ENCODE measurements at places on chromosomes 2 and 18. TPM values are rescaled to one million over a fixed set of nuclear protein-coding genes. Genes with fewer than 3 reads are reported as not detected.

Gene CXCR1
- total RNA-seq: not detected

Gene CLEC4F
- total RNA-seq: not detected

Gene KIF1A
- 30.1 TPM for total RNA-seq

Gene DSG1
- not detected for total RNA-seq

Gene ASXL3
- total RNA-seq: not detected

Gene NT5C1B
- not detected for total RNA-seq

- no peak for DNase-seq
Measured at GRCh38 chr2:25829828-25830227, 48.5 kb downstream of the ASXL2 start.

- no peak for DNase-seq
Measured at GRCh38 chr2:25524507-25524906, 148.9 kb downstream of the DTNB start.

- DNase-seq: peak; percentile 45
Measured at GRCh38 chr18:70289351-70290312, 787 bp downstream of the SOCS6 start.

- peak; percentile 53 for DNase-seq
Measured at GRCh38 chr2:64524604-64525316, 632 bp downstream of the AFTPH start.

DNA sequence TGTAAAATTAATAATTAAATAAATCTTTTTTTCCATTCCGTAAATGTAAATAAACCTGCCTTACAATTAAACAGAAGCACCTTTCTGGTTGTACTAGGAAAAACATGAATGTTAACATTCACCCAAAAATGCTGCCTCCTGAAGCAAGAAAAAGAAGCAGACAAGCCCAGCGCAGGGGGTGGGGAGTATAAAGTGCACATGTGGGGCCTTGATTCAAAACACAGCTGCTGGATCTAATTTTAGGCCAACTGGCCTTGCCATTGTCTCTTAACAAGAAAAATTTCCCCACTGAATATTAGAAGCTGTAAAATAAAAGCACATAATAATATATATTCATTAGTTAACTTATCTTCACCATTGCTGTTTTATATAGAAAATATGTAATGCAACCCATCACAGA is 28.3 kb downstream of the TCF4 start:
- DNase-seq: no peak

DNA sequence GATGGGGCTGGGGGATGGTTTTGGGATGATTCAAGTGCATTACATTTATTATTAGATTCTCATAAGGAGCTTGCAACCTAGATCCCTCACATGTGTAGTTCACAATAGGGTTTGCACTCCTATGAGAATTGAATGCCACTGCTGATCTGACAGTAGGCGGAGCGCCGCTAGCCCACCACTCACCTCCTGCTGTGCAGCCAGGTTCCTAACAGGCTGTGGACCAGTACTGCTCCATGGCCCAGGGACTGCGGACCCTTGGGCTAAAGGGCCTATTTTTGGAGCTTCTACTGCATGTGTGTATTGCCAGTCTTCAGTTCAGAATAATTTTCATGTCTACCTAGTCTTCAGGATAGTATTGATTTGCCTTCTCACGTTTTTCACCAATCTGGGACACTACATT is 165.3 kb upstream of the TWIST2 start:
- no peak for DNase-seq

GRCh38 chr18:44889111-44889510 is 208.4 kb downstream of the SETBP1 start:
- DNase-seq: no peak

GRCh38 chr2:219681694-219682300 is 54.4 kb downstream of the SLC4A3 start:
- DNase-seq: no peak

DNA sequence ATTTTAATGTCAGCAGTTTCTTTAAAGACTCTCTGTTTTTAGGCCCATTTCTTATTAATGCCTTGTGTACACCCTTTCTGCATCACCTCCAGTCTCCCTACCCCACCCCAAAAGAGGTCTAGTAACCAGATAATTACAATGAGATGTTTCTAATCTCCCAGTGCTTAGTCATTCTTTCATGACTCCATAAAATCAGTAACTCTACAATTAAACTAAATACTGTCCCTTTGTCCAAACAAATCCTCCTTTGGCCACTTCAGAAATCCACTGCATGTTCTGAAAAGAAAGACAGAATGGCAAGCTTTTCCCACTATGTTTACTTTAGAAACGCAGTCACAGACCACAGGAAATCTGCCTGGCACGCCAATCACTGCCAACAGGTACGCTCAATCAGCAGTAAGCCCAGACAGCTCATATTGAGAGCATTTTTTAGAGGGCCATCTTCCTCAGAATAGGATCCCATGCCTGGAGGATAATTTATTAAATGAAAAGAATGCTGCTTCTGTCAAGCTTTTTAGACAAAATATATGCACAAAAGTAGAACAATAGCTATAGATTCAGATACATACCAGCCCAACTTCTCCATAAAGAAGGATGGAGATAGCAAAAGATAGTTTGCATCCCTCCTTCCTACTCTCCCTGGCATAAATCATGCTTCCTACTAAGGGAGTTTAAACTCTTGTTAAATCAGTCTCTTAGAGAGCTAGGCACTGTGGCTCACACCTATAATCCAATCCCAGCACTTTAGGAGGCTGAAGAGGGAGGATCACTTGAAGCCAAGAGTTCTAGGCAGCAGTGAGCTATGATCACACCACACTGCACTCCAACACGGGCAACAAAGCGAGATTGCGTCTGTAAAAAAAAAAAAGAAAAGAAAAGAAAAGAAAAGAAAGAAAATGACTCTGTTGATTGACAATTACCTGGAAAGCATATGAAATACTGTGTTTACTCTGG is 14.6 kb downstream of the CLASP1 start:
- peak; percentile 23 for DNase-seq

DNA sequence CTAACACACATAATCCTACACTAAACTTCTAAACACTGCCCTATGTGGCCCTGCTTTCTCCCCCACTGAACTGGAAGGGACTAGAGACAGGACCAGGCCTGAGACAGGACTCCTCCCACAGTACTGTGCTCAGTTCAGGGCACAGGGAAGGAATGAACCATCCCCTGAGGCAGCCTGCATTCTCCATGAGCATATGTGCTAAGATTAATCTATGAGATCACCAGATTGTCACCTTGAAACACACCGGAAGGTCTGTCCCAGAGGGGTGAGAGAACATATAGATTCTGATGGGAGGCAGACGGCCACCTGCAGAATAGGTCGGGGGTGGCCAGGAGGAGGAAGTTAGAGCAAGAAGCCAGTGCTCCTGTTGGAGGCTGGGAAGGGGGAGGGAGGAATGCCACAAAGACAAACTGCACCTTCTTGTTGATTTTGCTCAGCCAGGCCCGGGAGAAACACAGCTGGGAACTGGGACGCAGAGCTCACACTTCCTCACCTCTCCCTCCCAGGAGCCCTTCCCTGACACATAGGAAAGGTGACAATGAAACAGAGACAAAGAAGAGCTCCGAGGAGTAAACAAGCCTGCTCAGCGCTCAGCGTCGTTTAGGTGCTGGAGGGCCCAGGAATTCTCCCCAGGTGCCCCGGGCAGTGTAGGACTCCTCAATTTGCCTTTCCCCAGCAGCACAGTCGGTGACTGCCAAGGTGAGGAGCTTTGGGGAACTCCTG is 52.1 kb downstream of the ZBTB7C start:
- no peak for DNase-seq

DNA sequence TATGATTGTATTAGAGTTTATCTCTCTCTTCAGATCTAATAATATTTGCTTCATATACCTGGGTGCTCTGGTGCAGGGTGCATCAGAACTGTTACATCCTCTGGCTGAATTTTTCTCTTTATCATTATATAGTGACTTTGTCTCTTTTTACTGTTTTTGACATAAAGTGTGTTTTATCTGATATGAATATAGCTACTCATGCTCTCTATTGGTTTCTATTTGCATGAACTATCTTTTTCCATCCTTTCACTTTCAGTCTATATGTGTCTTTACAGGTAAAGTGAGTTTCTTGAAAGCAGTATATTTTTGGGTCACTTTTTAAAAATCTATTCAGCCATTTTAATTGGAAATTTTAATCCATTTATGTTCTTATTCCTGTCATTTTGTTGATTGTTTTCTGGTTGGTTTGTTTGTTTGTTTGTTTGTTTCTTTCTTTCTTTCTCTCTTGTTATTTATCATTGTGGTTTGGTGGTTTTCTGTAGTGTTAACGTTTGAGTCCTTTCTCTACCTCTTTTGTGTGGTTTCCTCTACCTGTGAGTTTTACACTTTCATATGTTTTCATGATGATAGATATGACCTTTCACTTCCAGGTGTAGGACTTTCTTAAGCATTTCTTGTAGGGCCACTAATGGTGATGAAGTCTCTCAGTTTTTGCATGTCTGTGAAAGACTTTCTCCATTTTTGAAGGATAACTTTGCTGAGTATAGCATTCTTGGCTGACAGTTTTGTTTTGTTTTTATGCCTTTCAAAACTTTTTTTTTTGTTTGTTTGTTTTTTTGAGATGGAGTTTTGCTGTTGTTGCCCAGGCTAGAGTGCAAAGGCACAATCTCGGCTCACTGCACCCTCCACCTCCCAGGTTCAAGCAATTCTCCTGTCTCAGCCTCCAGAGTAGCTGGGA is 54.9 kb downstream of the CCNT2 start:
- no peak for DNase-seq

- peak; percentile 67 for DNase-seq
Measured at GRCh38 chr2:127640082-127641072, 5.6 kb upstream of the GPR17 start.

DNA sequence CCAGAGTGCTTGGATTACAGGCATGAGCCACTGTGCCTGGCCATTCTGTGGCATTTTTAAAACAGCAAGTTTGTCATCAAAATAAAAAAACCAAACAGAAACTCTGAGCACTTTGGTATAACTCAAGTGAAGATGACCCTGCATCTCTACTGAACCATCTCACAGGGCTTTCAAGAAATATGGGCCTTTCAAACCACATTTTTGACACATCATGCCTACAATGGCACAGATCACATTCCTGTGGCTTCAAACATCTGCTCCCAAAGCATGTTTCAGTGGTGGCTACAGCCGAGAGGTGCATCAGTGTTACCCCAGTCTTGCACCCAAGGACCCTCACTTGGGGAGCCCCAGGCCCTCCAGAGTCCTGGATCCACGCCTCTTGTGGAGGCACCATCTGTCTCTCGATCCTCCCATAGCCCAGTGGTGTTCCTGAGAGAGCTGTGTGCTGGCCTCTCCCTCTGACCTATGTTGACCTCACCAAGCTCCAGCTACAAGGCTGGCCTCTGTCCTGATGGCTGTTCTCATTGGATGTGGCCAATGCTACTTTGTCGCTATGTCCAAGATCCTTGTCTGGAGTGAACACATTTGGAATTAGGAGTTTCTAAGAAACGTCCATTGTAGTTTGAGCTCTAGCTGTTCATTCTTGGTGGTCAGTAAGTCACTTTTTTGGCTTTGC is 55.2 kb upstream of the RALBP1 start:
- DNase-seq: no peak

DNA sequence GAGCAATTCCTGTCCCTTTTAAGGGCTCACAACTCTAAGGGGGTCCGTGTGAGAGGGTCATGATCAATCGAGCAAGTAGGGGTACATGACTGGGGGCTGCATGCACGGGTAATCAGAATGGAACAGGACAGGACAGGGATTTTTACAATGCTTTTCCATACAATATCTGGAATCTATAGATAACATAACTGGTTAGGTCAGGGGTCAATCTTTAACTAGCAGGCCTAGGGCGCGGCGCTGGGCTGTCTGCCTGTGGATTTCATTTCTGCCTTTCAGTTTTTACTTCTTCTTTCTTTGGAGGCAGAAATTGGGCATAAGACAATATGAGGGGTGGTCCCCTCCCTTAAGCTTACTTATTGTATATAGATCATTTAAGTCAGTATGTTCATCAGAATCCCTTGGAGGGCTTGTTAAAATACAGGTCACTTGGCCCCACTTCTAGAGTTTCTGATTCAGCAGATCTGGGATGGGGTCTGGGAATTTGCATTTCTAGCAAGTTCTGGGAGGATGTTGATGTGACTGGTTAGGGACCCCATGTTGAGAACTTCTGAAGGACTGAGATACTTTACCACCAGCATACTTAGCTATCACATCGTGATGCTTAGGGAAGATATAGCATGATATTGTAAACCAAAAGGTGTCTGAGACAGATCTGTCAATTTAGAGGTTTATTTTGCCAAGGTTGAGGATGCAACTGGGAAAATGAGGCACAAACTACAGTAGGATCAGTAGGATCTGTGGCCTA is 2.8 kb upstream of the INPP4A start:
- DNase-seq: no peak

- DNase-seq: no peak
Measured at GRCh38 chr2:149741646-149742045, 154.1 kb upstream of the MMADHC start.

DNA sequence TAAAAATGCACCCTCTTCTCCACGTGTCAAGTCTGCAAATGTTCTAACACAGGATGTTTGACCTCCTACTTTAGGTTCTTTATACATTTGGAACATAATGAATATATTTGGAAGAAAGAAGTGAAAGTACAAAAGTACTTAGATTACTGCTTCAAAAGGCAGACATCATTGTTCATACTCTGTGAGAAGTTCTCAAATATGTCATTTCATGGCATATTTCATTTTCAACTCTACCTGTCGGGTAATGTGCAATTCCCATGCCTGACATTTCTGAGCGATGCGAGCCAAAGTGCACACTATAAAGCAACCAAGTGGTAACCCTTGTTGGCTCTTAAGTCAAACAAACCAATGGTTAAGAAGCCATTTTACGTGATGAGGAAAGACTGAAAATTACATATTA is 7.0 kb downstream of the BUB1 start:
- DNase-seq: no peak

DNA sequence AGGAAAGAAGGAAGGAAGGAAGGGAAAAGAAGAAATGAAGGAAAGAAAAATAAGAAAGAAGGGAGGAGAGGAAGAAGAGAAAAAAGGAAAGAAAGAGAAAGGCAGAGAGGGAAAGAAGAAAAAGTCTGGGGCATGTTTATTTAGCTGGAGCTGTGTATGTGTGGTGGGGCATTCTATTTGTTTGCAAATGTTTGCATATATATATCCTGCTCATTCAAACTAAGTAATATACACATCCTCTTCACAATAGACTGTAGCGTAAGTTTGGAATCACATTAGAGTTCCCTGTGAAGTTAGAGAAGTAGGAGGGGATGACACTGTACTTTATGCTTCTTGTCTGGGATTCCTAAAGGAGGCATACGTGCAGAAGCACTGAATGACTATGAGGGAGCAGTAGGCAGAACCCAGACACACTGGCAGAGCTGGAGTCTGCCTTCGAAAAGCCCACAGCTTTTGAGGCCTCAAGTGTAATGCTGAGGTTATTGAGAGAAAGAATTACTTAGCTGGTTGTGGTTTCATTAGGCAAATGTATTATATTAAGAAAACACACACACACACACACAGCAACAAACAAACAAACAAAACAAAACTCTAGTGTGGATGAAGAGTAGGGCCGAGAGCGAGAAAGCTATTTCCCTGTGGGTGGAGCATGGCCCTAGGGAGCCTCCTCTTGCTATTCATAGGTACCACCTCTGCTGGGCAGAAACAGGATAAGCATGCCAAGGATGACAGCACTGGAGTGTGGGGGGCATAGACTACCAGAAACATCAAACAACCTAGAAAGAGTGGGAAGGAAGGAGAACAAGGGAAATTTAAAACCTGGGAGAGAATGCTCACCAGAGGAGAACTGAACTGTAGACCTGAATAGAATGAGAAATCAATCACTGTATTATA is 905.1 kb upstream of the NXPH2 start:
- DNase-seq: no peak

All from activated T-cell treated with anti-CD3 and anti-CD28 coated beads, Interleukin-2, amount 50 U/mL, for 72 hours (primary cell).